ENCODE measurements at places on chromosomes 4 and X.

GRCh38 chr4:794900-795725 is 30.8 kb downstream of the CPLX1 start:
- no peak for DNase-seq

DNA sequence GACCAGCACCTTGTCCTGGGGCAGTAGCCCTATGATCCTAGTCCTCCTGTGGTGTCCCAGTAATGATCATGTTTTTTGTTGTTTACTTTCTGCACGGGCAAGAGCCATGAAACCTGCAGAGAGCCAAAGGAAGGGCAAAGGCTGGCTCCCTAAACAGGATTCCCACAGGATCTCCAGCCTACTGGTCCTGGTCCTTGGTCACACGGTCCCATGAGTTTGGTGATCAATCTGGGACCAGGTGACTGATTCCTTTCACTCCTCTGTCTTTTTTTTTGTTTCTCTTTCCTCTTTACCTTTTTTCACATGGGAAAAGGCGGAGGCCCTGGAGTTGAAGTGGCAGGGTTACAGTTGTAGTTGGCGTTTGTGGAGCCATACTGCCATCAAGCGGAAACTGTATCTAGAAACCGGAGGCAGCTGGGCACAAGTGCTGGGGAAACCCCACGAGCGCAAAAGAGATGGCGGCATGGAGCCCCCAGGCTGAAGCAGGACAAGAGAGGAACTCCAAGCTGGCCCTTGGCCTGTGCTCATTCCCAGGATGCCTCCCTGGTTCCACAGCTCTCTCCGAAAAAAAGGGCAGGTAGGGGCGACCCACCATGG is 34.6 kb downstream of the NBDY start:
- peak; percentile 77 for DNase-seq

- DNase-seq, result no peak
Measured at GRCh38 chrX:124940531-124940930, 379.1 kb upstream of the TEX13C start.

- DNase-seq, result no peak
Measured at GRCh38 chr4:4592414-4592813, 50.6 kb upstream of the STX18 start.

DNA sequence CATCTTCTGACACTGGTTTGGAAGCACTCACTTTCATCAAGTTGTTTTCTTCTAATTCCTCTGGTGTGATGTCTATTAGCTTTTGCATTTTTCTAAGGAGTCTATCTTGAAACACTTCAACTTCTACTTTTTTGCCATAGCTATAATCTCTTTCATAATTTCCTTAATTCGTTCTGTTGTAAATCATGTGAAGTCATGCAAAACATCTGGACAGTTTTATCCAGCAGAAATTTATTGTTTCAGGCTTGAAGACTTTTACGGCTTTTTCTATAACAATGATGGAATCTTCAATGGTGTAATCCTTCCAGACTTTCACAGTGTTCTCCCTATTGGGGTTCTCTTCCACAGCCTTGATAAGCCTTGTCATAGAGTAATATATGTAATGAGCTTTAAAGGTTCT is 74.9 kb upstream of the PABPC4L start:
- no peak for DNase-seq

DNA sequence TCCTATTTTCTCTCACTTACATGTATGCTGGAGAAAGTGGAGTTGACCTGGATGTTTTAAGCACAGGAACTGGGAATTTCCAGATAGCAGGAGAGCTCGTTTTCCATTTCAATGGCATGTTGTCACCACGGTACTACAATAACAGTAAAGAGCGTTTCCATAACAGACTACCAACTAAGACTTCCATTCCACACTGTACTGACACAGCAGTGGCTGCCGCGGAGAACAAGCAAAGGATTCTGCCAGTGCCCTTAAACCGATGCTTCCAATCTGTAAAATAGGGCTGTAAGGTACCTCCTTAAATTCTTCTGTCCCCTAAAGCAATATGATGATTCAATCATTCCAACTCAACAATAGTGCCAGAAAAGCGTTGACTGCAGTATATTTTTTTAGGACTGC is 143.9 kb downstream of the KLHL13 start:
- DNase-seq, result no peak

GRCh38 chr4:145179281-145179860 is 1.0 kb downstream of the OTUD4 start:
- DNase-seq, result peak; percentile 80

- DNase-seq, result no peak
Measured at GRCh38 chr4:153785910-153786721, 2.8 kb downstream of the SFRP2 start.

DNA sequence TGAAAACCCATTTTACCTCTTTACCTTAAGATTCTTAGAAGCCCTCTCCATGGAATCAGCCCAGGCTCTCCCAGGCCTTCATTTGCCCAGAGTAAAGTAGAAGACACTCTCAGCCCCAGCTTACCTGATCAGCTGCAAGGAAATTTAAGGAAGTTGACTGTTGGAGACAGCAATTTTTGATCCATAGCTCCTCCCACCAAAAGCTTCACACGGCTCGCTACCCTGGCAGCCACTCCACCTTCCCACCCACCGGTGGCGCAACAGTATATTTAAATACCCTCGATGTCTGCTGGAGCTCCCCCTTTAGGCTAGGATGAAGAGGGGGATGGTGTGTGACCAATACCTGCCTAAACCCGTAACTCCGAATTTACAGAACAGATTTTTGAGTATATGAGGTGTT is 75.4 kb downstream of the MBNL3 start:
- no peak for DNase-seq

- no peak for DNase-seq
Measured at GRCh38 chr4:69071286-69071685, 25.0 kb upstream of the UGT2B7 start.

DNA sequence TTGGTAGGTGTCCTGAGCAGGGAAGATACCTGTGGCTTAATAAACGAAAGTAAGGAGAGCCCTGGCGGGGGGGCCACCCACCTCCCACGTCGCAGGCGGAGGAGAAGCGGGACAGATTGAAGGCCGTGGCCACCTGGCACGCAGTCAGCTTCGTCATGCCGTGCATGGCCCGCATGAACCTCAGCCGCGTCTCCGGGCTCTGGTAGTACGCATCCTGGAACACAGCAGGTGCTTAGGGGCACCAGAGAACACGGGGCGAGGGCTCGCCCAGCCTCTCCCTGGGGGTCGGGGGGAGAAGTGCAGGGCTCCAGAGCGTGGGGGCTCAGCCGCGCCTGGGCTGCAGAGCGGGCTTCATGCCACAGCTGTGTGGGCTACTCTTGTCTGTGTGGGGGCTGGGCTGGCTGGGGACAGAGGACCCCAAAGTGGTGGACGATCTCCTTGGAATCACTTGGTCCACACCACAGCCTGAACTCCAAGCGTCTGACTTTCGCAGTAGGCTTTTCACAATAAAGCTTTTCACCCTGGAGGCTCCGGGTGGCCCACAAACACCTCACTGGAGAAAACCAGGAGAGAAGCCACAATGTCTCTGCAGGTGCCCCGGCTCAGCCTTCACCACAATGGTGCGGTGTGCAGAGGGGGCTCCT is 27.1 kb upstream of the SLC25A6 start:
- DNase-seq, result no peak

DNA sequence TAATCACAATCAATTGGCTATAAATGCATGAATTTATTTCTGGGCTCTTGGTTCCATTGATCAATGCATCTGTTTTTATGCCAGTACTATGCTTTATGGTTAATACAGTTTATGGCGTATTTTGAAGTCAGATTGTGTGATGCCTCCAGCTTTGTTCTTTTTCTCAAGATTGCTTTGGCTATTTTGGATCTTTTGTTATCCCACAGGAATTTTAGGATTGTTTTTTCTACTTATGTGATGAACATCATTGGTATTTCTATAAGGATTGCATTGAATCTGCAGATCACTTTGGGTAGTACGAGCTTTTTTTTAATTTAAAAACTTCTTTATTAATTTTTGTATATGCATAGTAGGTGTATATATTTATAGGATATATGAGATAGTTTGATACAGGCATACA is 338.7 kb upstream of the IGFBP7 start:
- no peak for DNase-seq

- DNase-seq, result no peak
Measured at GRCh38 chr4:187236209-187236890, 512.7 kb upstream of the FAT1 start.

DNA sequence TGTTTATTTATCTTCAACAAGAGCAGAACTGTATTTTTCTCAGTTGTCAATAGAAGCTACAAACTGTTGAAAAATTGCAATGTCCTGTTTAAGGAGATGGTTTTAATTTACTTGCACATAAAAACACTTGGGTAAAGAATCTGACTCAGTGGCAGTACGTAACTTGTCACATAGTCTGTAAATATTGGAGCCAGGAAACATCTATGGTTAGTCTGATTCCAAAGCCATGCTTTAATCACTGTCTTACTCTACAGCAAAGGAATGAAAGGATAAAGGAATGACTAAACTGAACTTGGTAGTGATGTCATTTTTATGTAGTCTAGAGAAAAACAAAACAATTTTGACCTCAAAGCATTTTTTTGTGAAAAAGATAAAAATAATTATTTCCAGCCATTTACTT is 537.2 kb downstream of the STIM2 start:
- no peak for DNase-seq

- no peak for DNase-seq
Measured at GRCh38 chr4:104942990-104943743, 203.5 kb upstream of the TET2 start.

GRCh38 chr4:576245-576821 is at the start of gene TMEM271:
TMEM271 (minus strand) TSS chr4:576295; CDS start chr4:576062, 233 bp downstream.
- no peak for DNase-seq

DNA sequence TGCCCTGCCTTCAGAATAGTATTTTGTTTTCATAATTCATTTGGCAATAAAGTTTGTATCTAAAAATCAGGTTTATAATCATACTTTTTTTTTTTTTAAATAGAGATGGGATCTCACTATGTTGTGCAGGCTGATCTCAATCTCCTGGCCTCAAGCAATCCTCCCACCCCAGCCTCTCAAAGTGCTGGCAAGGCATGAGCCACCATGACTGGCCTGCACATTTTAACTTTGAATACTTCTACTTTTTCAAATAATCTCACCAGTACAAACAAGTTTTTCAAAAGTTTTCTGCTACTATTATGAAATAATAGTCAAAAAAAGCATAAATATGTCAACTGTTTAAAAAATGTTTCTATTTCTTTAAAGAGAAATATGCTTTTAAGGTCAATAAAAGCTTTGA is 69.6 kb upstream of the GPR34 start:
- DNase-seq, result no peak

- DNase-seq, result no peak
Measured at GRCh38 chrX:86348669-86349068, 200.4 kb downstream of the DACH2 start.

DNA sequence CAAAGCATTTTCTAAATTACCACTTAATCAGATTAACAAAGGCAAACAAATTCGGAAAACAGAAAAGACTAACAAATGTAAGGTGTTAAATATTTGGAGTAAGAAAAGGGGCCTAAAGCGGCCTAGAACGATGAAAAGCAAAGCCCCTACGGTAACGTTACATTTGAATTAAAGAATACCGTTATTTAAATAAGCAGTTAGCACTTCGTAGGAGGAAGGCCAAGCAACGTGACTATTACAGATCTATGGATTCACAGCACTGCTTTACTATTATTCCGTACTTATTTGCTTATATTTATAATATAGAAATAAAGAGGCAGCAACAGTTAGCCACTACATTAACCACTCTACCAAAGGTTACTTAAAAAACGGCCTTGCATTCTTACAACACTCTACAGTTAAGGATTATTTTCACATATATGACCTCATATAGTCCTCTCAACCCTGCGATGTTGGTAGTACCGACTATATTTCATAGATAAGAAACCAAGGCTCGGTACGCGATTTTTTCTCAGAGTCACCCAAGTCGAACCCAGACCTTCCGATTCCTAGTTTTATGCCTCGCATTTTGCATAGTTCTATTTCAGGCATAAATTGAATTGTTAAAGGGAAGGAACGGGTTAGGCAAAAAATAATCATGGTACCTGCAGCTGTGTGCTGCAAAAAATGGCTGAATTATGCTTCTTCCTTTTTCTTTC is 2.9 kb downstream of the KLHL15 start:
- DNase-seq, result no peak

DNA sequence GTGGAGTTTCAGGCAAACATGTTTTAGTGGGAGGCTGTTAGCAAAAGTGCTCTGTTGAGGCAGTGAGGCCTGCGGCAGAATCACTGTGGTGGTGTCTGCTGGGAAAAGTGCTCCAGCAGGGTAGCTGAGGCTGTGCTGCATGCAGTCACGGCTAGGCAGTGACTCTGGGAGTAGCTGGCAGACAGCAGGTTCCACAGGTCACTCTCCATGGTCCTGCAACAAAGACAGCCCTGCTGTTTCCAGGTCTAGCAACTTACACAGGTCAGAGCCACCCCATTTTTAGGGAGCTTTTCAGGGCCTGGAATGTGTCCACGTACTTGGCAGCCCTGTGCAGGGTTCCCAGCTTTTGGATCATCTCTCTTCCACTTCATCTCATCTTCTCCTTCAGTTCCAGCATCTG is 184.3 kb downstream of the NAA11 start:
- DNase-seq, result peak; percentile 3

DNA sequence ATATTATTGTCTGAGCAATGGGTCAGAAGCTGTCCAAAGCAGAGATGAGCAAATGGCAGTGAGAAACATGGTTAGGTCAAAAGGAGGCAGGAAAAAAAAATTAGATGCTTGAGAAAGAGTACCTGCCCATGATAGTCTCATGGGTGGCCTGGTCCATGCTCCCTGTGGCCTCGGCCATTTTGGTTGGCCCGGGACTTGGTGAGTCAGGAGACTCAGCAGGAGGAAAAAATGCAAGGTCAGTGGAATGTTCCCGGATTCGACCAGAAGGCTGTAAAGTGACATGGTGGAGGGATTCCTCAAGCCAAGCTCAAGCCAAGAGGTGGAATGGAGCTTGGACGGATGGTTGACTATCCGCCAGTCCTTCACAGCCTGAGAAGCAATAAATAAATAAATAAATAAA is 236.7 kb downstream of the ASMT start:
- DNase-seq, result no peak

DNA sequence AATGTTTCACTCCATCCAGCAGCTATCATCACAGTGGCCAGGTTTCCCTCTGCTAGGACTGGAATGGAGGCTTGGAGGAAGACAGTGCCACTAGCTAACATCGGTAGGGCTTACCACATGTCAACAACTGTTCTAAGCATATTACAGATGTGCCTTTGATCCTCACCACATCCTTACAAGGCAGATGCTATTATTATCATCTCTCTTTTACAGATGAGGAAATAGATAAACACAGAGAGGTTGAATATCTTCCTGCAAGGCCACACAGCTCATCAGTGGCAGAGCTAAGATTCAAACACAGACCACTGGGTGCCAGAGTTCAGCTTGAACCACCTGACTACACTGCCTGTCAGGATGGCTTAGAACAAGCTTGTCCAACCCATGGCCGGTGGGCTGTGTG is 47.4 kb downstream of the MAMLD1 start:
- DNase-seq, result no peak

- no peak for DNase-seq
Measured at GRCh38 chr4:100422894-100423293, 94.9 kb downstream of the EMCN start.

DNA sequence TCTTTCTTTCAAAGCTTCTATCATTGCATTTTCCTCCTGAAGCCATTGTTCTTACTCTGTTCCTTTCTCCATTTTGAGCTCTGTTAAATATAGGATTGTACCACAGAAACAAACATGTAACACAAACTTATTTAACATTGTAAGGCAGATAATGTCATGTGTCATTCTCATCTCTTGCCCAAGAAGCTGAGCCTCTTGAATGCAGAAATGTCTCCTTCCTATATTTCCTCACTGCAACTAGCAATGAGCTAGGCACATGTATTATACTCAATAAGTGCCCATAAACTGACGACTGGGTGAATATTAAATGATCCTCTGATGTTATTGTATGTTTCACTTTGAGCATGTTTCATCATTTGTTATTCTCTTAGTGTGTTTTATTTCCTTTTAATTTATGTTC is 56.7 kb upstream of the SLC7A11 start:
- DNase-seq, result no peak
